ENCODE measurements at places on chromosomes 2 and 18. TPM values are rescaled to one million over a fixed set of nuclear protein-coding genes. Genes with fewer than 3 reads are reported as not detected.

DNA sequence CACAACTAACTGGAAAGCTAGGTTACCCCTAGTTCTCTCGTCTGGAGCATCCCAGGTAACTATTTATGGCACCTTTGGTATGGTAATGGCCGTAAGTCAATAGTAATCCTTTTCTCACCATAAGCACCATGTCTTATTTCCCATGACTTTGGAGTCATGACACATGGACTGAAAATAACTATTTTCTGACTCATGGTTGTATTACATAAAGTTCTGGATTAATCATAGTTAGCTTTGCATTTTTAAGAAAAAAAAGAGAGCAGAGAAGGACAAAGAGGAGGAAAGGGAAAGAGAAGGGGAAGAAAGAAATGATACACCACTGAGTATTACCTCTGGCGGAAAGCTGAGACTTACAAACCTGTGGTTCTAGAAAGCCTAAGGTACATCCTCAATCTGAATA is 99.3 kb downstream of the BIN1 start:
- DNase-seq: peak; percentile 28

DNA sequence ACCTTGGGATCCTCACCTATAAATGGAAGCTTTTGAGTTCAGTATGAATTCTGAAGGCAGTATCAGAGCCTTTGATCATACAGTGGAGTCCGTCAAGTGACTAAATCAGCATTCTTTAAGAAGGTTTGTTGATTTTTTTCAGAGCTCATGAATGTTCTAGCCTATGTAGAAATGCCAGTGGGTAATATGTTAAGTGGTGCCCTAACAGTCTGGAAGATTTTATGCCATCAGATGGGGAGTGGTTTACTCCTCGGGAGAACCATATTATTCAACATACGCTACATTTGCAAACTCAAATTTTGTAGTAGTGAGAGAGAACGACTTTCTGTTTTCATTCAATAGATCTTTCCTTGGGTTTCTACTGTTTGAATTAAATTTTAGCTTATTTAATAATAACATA is 225.0 kb upstream of the ACVR2A start:
- no peak for DNase-seq

- no peak for DNase-seq
Measured at GRCh38 chr2:85158559-85159273, 25.5 kb downstream of the TCF7L1 start.

DNA sequence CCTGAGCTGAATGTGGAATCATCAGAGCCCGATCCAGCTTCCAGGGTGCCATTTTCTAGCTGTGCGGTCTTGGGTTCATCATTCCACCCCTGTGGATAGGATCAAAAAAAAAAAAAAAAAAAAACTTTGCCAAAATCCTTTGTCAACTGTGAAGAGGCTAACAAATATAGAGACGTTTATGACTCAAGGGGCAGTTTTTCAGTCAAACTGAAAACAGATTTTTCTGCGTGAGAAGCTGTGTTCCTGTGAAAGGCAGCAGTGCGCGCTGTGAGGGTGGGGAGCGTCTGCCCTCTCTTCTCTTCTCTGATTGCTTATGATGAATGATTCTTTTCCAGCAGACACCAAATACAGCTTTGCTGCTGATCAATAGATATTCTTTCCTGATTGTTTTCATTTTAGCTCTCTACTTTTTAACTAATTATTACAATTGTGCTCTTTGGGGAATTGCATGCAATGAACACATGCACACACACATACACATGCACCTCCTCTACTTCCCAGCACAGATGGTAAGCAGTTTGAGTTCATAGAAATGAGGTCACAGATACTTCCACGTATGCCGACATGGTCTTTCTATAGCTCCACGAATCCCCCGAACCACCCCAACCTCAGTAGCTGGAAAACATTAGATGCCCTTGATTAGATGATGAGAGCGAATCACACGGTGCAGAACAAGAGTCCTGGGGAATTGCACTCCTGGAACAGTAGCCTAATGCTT is 175.4 kb downstream of the NRP2 start:
- DNase-seq: no peak

CLIP4 gene
- 16.1 TPM for total RNA-seq

GRCh38 chr18:44771572-44771955 is 90.9 kb downstream of the SETBP1 start:
- DNase-seq: no peak

GRCh38 chr2:219073413-219074129 is 12.8 kb upstream of the IHH start:
- DNase-seq: peak; percentile 49

GRCh38 chr2:108623616-108624015 is 89.3 kb downstream of the LIMS1 start:
- DNase-seq: no peak

- no peak for DNase-seq
Measured at GRCh38 chr2:96533292-96534073, 3.1 kb upstream of the ARID5A start.

DNA sequence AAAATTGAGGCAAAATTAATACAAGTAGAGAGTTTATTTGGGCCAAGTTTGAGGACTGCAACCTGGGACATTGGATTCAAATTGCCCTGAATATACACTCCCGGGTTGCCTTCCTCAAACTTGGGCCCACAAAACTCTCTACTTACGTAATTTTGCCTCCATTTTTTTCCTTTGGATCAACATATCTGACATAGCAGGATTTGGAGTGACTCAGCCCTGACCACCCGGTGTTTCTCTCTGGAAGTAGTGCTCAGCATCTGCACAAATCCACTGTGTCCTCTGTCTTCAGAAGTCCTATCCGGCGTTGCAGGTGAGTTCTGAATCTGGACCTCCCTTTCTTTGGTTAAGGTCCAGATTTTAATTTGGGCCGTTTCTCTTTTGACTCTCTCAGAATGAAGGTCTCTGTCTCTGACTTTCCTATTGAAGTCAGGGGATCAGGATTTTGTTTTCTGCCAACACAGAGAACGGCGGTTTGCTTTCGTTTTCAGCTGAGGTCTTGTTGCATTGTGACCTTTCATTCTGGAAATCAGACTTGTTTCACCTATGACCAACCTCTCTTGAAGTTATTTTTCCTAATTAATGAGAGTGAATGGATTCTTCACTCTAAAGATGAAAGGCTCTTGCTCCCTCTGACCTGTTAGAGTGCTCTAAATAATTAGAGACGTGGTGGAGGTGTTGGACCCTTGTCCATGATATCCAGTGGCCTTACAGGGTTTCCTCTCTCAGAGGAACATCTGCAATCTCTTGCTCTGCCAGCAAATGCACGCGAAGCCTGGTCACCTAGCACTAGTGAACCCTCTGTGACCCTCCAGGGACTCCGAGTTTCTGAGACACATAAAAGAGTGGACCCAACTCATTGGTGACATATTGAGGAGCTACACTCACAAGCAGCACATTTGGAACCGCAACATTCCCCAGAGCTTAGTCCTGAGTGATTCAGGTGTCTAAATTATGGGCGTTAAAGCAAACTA is 13.6 kb downstream of the TCF23 start:
- peak; percentile 76 for DNase-seq

Data from Daoy (cell line).